ENCODE measurements at places on chromosomes 2 and 18. TPM values are rescaled to one million over a fixed set of nuclear protein-coding genes. Genes with fewer than 3 reads are reported as not detected.

Gene UGT1A3
- total RNA-seq, result not detected

Gene ZNF396
- 4.4 TPM for total RNA-seq

DNA sequence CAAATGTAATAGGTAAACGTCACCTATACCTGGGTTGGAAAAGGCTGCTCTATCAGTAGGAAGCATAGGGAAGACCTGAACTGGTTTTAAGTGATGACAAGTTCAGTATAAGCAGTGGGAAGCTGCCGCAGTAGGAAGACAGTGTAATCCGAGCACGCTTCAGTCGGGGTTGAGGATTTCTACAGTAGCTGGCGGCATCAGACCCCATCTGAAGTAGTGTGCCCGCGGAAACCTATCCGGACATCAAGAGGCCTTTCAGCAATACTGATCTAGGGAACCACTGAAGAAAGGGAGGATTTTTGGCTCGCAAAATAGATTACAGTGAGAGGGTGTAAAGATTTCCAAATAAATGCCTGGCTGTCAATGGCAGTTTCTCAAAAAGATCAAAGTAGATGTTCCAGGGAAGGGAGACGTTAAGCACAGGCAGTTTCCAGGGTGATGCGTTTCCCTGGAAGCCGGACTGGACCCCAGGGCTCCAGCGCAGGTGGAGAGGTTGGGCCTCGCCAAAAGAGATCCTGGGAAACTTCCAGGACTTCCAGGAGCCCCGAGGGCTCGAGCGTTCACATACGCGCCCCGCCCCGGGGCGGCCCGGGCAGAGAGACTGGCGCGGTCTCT lies 5.3 kb downstream of the LOXL3 start:
- no peak for DNase-seq

GRCh38 chr2:102238039-102238756 lies 51.4 kb downstream of the IL1RL2 start:
- DNase-seq, result no peak

GRCh38 chr2:31962757-31963361 lies 47.9 kb downstream of the MEMO1 start:
- no peak for DNase-seq

DNA sequence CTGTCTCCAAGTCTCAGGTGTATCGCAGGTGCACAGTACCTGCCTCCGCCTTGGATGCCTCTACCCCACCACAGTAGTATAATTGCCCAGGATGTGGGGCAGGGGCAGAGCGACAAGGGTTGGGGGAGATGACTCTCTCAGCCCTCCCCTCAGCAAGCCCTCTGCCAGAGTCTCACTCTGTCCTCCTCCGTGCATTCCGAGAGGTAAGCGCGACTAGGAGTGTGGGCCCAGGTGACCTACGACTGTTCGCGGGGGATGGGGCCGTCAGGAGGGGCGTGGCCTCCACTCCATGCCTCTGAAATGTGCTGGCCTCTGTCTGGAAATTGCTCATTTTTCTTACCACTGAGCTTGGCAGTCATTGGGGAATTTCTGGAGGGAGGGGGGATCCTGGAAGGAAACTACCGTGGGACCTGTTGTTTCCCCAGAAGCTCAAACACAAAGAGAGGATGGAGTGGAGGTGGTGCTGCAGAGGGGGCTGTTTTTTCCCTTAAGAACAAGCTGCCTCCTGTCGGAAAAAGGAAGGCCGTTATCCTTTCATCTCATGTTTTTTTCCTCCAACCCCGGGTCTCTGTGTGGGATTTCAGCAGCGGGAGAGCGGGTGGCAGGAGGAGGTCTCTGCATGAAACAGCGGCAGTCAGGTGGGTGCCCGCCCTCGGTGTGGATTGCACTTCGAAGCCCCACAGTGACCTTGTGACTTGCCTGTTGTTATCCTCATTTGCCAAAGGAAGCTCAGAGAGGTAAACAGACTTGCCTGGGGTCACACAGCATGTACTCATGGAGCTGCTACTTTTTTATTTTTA lies 13.0 kb upstream of the RALB start:
- no peak for DNase-seq

Data from lower lobe of right lung (tissue), 2 donors.